ENCODE measurements at places on chromosomes 11 and 22. TPM values are rescaled to one million over a fixed set of nuclear protein-coding genes. Genes with fewer than 3 reads are reported as not detected.
A peak's percentile ranks its signal among the peaks of the same experiment; 100 is the strongest.

DNA sequence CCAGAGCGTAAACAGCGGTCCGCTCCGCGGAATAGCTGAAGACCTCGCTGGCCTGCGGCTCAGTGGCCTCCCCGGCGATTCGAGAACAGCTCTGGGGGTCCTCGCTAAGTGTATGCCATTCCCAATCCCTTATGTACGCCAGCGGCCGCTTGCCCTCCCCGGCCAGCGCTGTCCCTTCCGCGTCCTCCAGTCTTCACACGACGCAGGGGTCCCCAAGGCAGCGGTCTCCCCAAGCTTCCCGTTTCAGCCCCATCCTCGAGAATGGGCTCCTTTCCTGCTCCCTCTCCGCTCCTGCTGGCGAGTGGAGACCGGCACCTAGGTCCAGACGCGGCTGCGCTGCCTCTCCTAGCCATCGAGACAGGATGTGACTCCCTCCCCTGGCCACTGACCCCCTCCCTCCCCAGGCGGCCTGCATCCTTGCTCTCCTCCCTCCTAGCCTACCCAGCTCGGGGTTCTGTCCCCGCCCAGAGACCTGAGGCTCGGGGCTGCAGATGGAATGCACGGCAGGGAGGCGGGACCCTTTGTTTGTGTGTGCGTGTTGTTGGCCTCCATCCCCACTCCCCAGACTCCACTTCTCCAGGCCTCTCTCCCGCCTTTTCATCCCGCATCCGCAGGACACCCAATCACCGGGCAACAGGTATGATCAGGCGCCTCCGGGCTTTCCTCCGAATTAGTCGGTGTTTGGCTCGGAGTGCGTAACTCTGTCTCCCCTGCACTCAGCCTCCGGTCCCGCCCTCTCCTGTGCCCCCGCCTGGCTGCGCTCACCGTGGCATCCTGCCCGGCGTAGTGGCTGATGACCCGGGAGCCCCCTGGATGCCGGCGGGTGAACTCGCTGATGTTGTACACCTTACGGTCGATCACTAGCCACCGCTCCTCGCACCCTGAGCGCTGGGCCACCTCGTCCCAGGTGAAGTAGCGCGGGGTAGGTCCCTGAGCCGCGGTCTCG lies 740 bp downstream of the FADS1 start:
- peak; percentile 59 for DNase-seq

DNA sequence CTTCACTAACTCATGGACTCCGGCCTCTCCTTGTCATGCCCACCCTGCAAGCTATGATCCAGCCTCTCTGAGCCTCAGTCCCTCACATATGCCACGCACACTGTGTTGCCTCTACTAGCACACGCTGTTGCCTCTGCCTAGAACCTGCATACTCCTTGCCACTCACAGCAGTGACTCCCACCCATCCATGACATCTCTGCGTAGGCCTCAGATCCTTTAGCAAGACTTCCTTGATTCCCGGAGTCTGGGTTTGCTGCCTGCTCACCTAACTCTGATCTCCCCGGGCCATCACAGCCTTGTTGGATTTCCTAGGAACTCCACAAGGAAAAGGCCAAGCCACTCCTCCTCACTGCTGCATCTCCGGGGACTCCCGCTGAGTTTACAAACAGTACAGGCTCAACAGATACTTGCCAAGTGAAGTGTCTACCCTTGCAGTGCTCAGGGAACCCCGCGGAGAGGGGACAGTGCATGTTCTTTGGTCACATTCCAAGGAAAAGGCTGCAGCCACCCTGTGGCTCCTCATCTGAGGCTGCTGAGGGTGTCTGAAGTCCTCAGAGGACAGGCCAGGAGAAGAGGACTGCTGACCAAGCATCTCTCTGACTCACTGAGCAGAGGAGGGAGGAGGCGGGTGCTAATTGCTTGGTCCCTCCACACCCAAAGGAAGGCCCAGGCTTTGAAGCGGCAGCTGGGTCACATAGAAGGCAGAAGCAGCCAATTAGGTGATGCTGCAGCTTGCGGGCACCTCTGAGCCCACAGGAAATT lies 42.4 kb upstream of the NAV2 start:
- DNase-seq: no peak

DNA sequence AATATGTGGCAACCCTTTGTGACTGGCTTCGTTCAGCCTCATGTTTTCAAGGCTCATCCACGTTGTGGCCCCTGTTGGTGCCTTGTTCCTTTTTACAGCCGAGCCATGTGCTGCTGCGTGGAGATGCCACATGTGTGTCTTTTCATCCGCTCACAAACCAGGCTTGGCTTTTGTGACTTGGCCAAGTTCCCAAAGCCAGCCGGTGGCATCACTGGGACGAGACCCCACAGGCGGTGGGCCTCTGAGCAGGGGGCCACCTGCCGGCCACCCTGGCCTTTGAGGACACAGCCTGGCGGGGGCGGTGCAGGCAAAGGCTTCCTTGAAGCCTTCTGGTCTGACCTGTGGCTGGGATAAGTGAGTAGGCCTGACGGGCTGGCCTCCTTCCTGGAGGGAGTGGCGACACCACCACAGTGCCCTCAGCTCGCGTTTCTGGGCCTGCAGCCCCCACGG lies 10.5 kb downstream of the GRK2 start:
- DNase-seq: no peak

DNA sequence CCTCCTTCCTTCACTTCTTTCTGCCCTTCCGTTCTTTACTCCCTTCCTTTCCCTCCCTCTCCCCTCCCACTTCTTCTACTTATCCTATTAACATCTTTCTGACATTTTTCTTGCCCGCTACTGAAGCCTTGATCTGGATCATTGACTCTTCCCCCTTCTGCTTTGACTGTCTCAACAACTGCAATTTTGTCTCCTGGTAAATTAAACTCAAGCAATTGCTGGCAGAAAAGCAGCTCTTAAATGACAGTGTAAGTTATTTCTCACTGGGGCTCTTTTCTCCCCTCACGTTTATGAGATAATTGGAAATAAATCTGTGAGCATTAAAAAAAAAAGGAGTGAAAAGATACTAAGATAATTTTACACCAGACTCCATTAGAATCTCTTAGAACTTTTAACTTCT lies 120.0 kb downstream of the SLC17A6 start:
- no peak for DNase-seq

DNA sequence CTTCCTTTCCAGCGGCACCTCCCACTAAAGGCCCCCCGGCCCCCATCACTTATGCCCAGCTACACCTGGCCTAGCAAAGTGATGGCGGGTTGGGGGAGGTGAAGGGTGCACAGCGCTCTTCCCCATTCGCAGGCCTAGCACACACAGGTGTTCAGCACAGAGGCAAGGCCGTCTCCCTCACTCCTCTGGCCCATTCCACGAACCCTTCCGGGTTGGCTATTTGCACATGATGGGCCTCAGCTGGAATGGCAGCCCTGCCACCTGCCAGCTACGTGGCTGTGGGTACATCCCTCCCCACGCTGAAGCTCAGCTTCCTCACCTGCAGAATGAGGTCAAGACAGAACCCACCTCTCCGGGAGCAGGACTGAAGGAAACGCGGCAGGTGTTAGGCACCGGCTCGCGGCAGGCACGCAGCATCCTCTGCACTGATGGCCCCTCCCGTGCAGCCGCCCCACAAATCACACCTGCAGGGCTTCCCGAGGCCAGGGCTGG lies 4.8 kb downstream of the KIAA0930 start:
- DNase-seq: no peak

DNA sequence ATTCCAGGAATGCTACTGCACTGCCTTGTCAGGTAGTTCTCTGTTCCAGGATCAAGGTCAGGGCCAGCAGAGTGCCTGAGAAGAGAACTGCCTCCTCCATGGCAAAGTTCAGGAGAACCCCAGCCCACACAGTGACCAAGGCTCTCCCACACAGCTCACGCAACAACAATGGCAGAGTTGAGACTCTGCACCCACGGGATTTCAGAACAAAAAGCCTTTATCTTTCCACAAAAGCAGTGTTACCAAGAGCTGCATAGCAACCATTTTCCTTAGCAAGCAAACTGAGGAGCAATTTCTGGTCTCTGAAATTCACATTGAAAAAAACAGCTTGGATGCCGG lies 11.1 kb downstream of the PLAAT3 start:
- no peak for DNase-seq

GRCh38 chr11:10459029-10459970 lies 4.2 kb downstream of the AMPD3 start:
- no peak for DNase-seq

DNA sequence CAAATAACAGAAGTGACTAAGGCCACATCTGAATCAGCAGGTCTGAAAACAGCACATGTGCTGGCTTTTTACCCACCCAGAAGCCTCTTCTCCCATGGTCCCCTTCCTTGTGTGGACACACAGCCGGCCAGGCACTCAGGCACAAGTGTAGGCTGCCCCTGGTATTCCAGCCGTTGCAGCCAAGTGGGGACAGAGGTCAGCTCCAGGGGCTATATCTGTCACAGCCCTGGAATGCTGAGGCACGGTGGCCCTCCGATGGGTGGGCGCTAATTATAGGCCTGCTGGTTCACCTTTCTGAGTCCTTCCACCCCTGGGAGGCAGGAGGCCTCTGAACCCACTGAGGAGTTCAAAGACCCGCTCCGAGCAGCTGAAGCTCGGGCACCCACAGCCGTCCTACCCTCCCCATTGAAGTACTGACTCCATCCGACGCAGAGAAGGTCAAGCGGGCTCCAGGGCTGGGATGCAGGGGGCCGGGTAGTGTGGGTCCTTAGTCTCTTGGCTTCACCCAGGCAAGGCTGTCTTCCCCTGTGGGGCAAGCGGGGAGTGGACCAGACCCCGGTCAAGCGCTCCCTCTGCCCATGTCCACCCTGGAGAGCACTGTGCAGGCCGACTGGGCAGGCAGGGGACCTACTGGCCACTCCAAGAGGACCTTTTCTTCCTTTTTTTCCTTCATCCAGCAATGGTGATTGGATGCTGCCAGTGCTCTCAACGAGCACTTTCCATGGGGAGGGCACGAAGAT lies 14.3 kb downstream of the FGF3 start:
- DNase-seq: no peak

- DNase-seq: no peak
Measured at GRCh38 chr11:95358511-95359340, 127.7 kb upstream of the SESN3 start.

- no peak for DNase-seq
Measured at GRCh38 chr11:17722000-17722643, 2.8 kb downstream of the MYOD1 start.

DNA sequence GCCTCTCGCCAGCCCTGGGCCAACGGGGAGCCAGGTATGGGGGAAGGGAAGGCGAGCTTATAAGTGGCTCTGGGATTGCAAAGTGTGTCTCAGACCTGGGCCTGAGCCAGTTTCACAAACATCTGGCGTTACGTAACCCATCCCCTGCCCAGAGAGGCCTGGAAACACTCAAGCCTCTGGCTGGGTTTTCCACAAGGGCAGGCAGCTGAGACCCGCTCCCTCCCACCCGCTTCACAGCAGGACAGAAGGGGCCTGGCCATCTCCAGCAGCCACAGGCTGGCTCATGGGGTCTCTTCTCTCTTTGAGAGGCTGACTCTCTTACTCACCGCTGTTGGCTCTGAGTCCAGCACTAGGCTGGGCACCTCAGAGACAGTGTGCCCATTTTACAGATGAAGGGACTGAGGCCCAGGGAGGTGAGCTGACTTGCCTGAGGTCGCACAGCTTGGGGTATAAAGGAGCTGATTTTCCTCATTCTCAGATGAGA lies 44.5 kb downstream of the TRIOBP start:
- DNase-seq: peak; percentile 85

DNA sequence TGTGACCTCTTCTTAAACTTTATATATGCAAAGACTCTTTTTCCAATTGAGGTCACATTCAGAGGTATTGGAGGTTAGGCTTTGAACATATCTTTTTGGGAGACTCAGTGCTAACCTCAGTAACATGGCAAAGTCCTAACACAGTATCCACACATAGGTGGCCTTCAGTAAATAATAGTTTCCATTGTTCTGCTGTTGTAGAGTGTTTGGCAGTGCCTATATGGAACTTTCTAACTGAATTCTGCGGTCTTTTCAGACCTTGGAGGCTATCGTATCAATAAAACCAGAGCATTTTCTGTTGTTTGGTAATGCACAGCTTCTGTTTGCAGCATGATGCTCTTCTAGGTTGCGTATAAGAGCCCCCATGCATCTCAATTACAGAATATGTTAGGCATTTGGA lies 47.0 kb downstream of the LDLRAD3 start:
- DNase-seq: no peak

- DNase-seq: no peak
Measured at GRCh38 chr11:61347916-61348461, 13.7 kb downstream of the CYB561A3 start.

DNA sequence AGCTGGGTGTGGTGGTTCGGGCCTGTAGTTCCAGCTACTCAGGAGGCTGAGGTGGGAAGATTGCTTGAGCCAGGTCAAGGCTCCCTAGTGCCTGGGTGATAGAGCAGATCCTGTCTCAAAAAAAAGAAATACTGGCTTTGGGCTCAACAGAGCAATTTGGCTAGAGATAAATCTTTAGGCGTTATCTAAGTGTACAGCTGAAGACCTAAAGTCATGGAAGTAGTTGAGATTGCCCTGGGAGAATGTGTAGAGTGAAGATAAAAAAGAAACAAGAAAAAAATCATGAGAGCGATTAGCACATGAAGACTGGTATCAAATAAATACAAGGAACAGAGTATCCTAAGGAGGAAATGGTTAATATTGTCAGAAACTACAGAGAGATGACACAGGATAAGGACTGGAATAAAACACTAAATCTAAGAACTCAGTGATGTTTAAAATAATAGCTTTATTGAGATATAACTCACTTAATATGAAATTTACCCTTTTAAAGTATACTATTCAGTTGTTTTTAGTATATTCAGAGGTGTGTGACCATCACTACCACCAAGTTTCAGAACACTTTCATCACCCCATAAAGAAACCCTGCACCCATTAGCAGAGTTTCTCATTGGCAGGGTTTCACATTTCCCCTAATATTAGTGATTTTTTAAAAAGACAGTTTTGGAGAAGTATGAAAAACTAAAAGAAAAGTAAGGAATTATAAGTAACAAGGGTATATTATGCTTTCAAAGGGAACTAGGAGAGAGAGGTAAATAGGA lies 20.7 kb downstream of the PIK3C2A start:
- no peak for DNase-seq

DNA sequence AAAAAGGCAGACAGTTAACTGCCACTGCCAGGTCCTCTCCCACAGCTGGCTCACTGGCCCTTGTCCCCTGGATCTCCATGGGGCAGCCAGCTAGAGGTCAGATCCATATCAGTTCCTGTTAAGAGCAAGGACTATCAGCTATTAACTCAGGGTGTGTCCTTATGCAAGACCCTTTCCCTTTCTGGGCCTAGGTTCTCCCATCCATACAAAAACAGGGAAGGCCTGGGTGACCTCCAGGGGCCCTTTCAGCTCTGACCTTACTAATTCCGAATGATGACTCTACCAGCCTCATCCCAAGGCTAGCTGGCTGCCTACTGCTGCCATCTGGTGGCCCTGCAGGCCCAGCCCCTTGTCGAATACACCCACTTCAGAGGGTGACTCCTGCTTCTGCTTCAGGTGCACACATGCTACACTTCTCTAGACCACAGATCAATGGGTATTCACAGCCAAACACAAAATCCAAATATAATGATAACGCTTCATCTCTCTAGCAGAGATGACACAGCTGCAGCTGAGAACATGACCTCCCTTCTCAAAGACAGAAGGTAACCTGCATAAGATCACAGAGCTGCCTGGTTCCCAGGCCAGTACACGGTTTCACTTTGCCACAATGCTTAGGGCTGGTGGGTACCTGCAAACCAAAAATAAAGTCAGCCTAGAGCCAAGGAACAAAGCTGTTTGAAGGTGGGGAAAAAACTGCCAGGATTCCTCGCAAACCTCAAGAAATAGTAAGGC lies 34.1 kb downstream of the SERGEF start:
- DNase-seq: no peak

GRCh38 chr22:38062791-38063190 lies 5.6 kb downstream of the PICK1 start:
- no peak for DNase-seq

The TEX54 gene
- not detected for polyA plus RNA-seq

The LIF gene
- polyA plus RNA-seq: 1.6 TPM

The OR52I2 gene
- 0.03 TPM for polyA plus RNA-seq

The SHISAL1 gene
- polyA plus RNA-seq: 2.3 TPM

The BUD13 gene
- polyA plus RNA-seq: 41.3 TPM

Data from left kidney (tissue), 8 donors.